T-helper 2 cell treated with Interferon-gamma antibody and Interleukin-4, amounts not matched to agents 100 ng/mL and 5 ng/mL, for 36 hours (primary cell): ENCODE measurements at places on chromosomes 12 and 14. TPM values are rescaled to one million over a fixed set of nuclear protein-coding genes. Genes with fewer than 3 reads are reported as not detected.

POTEM gene
- total RNA-seq: not detected in 2 replicates

FOXG1 gene
- not detected in 2 replicates for total RNA-seq

HOXC12 gene
- not detected in 2 replicates for total RNA-seq

MAP1LC3B2 gene
- 0.50 and 0.77 TPM in 2 replicates for total RNA-seq

IFI27 gene
- 8.5 and 13.6 TPM in 2 replicates for total RNA-seq

MORN3 gene
- total RNA-seq: 0.82 and 0.84 TPM in 2 replicates

SRRM4 gene
- not detected in 2 replicates for total RNA-seq

ALDH2 gene
- 0.52 and 0.57 TPM in 2 replicates for total RNA-seq

CCDC198 gene
- total RNA-seq: not detected in 2 replicates

SIX6 gene
- total RNA-seq: not detected in 2 replicates

ACRBP gene
- 1.5 and 1.7 TPM in 2 replicates for total RNA-seq

DCN gene
- total RNA-seq: not detected in 2 replicates

PIP4K2C gene
- 19.7 and 22.8 TPM in 2 replicates for total RNA-seq

ADAMTS20 gene
- not detected in 2 replicates for total RNA-seq

ALG10 gene
- total RNA-seq: 19.4 and 19.8 TPM in 2 replicates

MCRS1 gene
- 90.8 and 91.2 TPM in 2 replicates for total RNA-seq

ORAI1 gene
- 60.5 and 63.9 TPM in 2 replicates for total RNA-seq

COA8 gene
- 25.9 and 29.2 TPM in 2 replicates for total RNA-seq

FAM222A gene
- 1.1 and 1.4 TPM in 2 replicates for total RNA-seq

OR10A7 gene
- total RNA-seq: not detected in 2 replicates

ASPG gene
- not detected in 2 replicates for total RNA-seq

SOAT2 gene
- 0.43 and 0.45 TPM in 2 replicates for total RNA-seq

KERA gene
- not detected in 2 replicates for total RNA-seq

GPR65 gene
- 14.4 and 15.3 TPM in 2 replicates for total RNA-seq

SERPINA5 gene
- not detected in 2 replicates for total RNA-seq

GLIPR1L2 gene
- 0.09 and 0.14 TPM in 2 replicates for total RNA-seq

IL22 gene
- not detected in 2 replicates for total RNA-seq
